ENCODE measurements at places on chromosomes 6 and 20.

GRCh38 chr20:51419231-51419630 is 123.3 kb downstream of the NFATC2 start:
- no peak for DNase-seq

DNA sequence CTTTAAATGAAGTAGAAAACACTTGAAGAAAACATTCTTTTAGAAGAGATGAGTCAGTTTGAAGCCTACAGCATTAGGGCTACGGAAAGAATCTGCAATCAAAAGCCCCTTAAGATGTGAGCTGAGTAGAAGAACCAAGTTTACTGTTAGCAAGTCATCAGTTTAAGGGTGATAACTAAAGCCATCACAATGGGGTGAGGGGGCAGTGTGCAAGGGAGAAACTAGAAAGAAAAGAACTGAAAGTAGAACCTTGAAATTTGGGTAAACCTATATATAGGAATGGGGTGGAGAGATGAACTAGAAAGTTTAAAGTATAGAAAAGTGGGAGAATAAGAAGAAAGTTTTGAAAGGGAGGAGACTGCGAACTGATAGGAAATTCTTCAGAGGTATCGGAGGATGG is 212.9 kb downstream of the COL19A1 start:
- DNase-seq: no peak

GRCh38 chr6:151876122-151876521 is 68.6 kb downstream of the ESR1 start:
- no peak for DNase-seq

- no peak for DNase-seq
Measured at GRCh38 chr6:109102762-109103161, 7.5 kb downstream of the CEP57L1 start.

DNA sequence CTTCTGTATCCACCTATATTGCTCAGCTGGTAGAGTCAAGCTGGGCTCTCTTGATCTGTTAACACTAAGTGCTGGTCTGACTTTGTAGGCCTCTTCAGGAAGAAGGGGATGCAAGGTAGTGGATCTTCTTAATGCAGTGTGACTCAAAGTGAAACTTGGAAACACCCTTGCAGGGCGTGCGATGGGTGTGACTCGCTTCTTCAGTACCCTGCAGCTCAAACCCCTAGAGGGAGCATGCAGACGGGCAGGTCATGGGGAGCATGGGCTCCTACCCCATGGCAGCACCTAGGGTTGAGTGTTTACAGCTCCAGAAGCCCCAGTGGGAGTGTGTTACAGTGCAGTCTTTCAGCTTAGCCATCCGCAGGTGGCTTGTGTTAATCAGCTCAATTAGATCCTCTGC is 757 bp upstream of the SAMD3 start:
- no peak for DNase-seq
